ENCODE measurements at places on chromosomes 11 and 22.
A peak's percentile ranks its signal among the peaks of the same experiment; 100 is the strongest.

- DNase-seq, result peak; percentile 12
Observed at GRCh38 chr11:104736502-104736901, 161.8 kb downstream of the CASP12 start.

DNA sequence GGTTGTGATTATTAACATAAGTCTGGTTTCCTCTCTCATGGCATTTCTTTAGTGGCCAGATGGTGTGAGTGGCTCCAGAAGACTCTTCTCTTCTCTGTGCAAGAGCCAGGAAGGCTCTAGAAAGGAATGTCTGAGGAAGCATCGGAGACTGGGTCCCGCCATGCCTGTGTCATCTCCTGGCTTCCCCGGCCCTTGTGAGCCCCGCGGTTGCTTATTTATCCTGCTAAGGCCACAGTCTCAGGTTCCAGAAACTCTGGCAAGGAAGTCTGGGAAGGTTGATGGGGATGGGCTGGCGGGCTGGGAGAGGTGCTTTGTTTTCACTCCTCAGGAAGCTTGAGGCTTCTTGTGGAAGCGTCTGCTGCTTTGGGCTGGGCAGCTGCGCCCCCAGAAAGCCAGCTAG, 18.9 kb downstream of the BCR start:
- DNase-seq, result no peak

GRCh38 chr22:26489447-26490036, 5.9 kb downstream of the SRRD start:
- DNase-seq, result no peak

GRCh38 chr11:38014405-38014804, 1416.4 kb upstream of the RAG2 start:
- DNase-seq, result no peak

GRCh38 chr11:70872955-70873735, 379.2 kb downstream of the SHANK2 start:
- no peak for DNase-seq

- DNase-seq, result peak; percentile 13
Observed at GRCh38 chr11:9231848-9232177, 33.3 kb downstream of the DENND5A start.

DNA sequence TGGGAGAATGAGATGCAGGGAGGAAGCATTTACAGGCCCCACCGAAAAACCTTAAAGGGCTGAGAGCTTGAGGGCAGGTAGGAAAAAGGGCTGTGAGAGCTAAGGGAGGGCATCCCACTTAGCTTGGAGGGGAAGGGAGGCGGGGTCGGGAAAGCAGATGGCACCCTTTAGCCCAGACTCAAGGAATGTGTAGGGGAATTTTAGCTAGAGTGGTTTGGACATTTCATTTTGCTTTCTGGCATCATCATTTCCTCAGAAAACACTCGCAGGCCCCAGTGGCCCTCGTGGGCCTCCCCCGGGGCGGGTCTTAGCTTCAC, 846 bp upstream of the STIM1 start:
- no peak for DNase-seq

DNA sequence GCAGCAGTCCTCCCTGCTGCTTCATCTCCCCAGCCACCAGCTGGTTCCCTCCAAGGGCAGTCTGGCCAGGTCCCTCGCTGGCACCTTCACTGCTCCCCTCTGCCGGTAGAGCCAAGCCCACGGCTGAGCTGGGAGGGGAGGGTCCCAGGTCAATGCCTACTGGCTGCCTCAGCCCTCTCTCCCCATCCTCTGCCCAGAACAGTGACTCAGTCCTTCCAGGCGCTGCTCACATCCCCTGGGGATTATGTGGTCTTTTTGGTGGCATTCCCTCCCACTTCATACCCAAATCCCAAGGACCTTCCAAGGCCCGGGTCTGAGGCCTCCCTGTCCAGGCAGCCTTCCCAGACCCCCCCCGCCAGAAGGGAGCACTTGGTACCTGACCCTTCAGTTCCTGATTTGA, 44.9 kb downstream of the WNT7B start:
- no peak for DNase-seq

- DNase-seq, result no peak
Observed at GRCh38 chr11:9049959-9050358, 41.4 kb downstream of the SCUBE2 start.

DNA sequence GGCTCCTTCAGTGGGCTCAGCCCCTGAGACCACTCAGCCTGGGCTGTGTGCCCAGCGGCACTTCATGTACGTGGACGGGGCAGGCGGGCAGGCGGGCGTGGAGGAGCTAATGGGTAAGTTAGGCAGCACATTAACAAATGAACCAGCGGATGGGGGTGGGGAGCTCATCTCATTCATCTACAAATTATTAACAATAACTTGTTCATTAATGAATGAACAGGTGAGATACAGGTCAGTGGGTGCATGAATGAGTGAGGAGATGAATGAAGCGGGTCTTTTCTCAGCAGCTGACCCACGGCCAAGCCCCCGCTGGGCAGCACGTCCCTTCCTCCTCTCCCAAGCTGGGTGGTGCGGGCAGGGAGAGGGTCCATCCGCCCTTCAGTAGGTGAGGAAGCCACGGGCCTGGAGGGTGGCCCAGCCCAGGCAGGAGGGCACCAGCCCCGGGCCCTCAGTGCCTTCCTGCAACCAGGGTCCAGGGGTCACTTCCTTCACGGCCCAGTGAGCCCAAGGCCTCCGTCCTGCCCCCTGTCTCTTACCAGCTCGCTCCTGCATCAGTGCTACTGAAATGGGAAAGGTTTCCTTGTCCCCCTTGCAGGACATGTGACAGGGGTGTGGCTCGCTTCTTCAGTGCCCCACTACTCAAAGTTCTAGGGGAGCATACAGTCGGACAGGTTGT, 60.5 kb upstream of the KCNQ1OT1 start:
- DNase-seq, result no peak

DNA sequence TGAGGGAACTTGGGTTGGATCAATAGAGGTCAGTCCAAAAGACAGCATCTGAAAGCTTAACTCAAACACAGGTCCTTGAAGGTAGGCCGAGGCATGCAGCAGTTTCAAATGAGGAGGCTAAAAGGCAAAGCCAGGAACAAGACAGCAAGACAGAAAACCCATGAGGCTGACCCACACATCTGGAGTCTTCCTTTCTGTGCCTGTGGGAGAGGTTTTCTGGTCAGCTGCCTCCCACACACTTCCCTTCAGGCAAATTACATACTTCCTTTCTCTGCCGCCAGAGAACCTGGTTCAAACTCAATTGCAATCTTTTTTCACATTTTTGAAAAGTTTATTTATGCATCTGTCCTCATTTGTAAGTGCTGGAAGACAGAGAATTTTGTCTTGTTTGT, 29.8 kb upstream of the CRTAM start:
- DNase-seq, result no peak

GRCh38 chr11:100681064-100681502, 6.0 kb upstream of the ARHGAP42 start:
- DNase-seq, result peak; percentile 26

- peak; percentile 14 for DNase-seq
Observed at GRCh38 chr11:57513911-57514537, 1.5 kb downstream of the SLC43A1 start.

DNA sequence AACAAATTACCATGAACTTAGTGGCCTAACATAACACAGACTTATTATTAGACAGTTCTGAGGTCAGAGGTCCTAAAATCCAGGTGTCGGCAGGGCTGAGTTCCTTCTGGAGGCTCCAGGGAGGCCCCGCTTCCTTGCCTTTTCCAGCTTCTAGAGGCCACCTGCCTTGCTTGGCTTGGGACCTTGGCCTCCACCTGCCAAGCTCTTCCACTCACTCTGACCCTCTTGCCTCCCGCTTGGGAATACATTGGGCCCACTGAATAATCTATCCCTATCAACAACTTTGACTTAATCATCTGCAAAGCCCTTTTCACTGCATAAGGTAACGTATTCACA, 3.2 kb upstream of the MS4A10 start:
- no peak for DNase-seq

- no peak for DNase-seq
Observed at GRCh38 chr11:1224111-1224490, 1.2 kb downstream of the MUC5B start.

- no peak for DNase-seq
Observed at GRCh38 chr11:8793114-8793777, 110.7 kb downstream of the RPL27A start.

- DNase-seq, result no peak
Observed at GRCh38 chr11:66691311-66691980, 13.8 kb upstream of the RBM4B start.

- DNase-seq, result no peak
Observed at GRCh38 chr22:46740910-46741780, 3.1 kb upstream of the CERK start.

DNA sequence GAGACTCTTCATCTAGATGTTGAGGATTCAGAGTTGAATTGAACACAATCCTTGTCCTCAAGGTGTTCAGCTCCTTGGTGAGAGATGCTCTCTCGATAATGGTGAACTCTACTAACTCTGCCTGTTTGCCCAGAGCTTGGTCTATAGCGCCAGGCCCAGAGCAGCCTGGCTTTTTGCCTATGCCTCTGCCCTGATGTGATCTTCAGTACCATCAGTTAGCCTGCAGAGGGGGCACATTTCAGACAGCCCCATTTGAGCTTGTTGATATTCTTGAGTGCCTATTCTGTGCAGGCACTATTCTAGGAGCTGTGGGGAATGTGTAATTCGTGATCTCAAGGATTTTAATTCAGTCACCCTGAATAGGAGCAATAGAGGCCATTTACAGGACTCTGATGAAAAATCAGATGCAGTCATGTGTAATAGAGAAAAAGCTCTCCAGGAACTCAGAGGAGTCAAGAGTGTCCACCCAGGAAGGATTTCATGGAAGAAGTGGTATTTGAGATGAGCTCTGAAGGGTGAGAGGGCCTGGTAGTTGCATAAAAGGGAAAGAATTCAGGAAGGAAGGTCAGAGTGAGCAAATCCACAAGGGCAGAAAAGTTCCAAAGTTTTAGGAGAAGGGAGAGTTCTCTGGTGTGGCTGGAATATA, 19.3 kb downstream of the GTPBP1 start:
- peak; percentile 64 for DNase-seq

GRCh38 chr11:11164334-11164690, 188.7 kb downstream of the CSNK2A3 start:
- DNase-seq, result no peak

GRCh38 chr11:19627566-19627965, 85.1 kb upstream of the NAV2 start:
- no peak for DNase-seq

GRCh38 chr11:120649316-120649715, 137.8 kb downstream of the GRIK4 start:
- DNase-seq, result no peak

Data from CD4-positive, alpha-beta T cell treated with Interleukin-17A for 1 hour (primary cell).